Right lobe of liver (tissue), 6 donors: ENCODE measurements at places on chromosomes 3 and 15.

DNA sequence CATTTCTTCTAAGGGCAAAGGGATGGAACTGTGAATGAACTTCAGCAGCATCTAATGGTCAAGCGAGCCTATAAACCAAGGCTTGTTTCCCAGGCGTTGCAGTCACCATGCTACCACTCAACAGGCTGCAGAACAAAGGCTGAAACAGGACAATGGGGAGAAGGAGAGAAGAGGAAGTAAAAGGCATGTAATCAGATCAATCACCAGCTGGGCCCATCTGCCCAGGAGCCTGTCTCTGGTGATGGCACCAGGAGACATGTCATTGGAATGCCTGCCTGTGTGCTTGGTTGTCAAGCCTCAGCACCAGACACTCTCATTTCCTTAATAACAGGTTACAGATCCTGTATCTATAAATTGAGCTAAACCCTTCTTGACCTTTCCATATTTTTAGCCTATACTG, 81.7 kb upstream of the UMPS start:
- no peak for DNase-seq

DNA sequence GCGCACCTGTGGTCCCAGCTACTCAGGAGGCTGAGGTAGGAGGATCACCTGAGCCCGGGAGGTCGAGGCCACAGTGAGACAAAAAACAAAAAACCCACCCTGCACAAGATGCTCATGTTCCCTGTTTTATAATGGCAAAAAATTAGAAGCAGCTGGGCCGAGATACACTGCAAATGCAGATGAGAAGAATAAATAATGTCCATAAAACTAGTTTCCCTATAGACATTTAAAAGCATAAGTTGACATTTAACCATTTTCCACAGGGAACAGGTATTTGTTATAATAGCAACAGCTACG, 537 bp upstream of the SCAP start:
- no peak for DNase-seq

DNA sequence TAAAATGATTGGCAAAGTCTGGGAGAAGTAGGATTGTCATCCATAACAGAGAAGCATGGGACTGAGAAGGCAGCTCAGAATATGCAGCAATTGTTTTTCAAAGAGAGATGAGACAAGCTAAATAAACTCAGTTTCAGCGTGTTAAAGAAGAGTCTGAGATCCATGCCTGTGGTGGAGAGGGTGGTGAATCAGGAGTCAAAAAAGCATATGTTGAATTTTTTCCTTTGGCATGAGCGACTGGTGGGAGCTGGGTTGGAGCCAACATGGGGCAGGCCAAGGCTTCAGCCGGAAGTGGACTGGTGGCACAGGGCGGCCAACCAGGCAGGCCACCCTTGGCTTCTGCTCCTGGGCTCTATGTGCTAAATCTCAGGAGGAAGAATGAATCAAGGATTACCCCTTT, 102.0 kb downstream of the SST start:
- DNase-seq = no peak

DNA sequence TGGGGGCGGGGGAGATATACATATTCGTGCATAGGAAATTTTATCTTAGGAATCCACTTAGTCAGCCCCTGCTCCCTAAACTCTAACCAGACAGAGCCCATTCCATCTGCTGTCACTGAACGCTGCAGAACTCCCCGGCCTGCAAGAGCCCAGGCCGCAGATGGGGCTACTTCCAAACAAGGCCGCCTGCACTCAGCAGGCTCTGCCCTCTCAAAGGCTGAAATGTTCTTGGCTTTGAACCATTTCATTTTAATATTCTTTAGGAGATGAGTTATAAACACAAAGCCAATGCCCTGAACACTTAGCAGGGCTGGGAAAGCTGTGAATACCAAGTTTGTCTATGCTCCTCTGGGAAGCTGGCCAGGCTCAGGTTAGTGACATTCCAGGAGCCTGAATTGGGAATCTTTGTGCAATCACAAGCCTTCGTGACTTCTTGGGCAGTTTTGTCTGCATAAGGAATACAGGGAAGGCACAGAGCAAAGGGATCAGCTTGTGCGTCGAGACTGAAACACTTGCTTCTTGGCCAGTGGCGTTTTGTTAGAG, 65.0 kb downstream of the SYNM start:
- no peak for DNase-seq

GRCh38 chr15:33581032-33581431, 270.3 kb downstream of the RYR3 start:
- DNase-seq = no peak

- DNase-seq = no peak
Observed at GRCh38 chr3:171874251-171874681, 31.1 kb downstream of the TMEM212 start.

DNA sequence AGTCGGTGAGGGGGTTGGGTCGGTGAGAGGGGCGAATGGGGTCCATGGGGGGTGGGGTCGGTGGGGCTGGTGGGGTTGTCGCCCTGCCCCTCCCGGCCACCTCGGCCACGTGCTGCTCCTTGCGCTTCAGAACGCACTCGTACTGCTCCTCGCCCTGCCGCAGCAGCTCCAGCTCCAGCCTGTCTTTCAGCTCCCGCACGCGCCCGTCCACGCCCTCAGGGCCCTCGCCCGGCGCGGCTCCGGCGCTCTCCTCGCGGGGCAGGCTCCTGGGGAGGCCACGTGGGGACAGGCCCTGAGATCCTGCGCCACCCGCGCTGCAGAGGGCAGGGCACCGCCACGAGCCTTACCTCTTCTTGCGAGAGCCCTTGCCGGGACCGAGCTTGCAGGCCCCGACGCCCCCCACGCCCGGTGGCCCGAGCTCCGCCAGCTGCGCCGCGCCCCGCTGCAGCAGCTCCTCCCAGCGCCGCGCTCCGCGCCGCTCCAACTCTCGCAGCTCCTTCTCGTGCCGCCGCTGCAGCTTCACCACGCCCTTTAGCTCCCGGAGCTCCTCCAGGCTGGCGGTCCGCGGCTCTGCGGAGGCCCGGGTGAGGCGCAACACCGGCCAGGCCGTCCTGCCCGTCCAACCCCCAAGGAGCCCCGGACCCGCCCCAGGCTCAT, 8.2 kb upstream of the ANKRD63 start:
- no peak for DNase-seq

DNA sequence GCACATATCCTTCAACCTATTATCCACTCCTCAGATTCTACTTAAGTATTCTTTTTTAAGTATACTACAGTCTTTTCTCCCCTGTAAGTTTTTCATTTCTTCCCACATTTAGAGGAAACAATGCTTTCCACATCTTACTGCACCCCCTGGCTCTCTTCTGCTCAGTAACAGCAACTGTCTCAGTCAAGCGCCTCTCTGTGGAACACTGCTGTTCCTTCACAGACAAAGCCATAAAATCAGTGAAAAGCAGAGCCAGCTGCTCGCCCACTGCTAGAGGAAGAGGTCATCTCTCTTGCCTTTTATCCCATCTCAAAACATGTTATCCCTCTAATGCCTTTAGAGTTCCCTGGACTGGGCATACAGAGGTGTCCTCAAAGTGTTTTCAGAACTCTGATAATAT, 24.8 kb downstream of the SERP1 start:
- DNase-seq = no peak

DNA sequence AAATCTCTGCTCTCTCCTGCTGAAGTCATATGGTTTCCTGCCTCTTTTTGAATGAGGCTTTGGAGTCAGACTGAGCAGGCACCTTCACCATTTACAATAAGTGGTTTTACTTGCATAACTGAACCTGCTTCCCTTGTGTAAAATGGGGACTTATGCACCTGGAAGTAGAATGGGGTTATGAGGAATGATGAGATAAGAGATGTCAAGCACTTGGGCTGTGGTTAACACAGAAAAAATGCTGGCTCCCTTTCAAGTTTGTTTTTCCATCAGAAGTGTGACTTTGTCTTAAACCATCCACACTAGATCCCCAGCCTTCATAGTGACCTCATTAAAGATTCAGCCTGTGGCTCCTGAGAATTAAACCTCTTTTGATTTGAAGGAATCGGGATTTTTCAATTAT, 5.2 kb downstream of the EXOSC7 start:
- no peak for DNase-seq

DNA sequence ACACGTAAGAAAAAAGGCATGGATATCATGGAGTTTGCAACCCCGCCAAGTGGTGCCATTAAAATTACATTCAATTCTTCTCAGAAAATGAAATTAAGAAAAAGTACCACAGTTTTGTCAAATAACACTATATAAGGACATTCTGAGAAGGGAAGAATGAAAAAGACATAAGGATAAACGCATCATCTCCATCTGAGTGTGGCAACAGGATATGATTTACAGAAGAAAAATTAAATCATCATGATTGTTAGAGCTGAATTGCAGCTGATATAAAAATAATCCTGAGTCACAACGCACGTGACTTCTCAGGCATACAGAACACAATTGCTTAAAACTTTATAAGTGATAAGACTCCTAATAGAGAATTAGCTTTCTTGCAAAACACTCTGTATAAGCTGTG, 133.8 kb downstream of the GREM1 start:
- DNase-seq = no peak

GRCh38 chr3:21704796-21705195, 46.2 kb downstream of the ZNF385D start:
- DNase-seq = no peak

GRCh38 chr3:100810671-100811070, 101.4 kb downstream of the TFG start:
- no peak for DNase-seq

DNA sequence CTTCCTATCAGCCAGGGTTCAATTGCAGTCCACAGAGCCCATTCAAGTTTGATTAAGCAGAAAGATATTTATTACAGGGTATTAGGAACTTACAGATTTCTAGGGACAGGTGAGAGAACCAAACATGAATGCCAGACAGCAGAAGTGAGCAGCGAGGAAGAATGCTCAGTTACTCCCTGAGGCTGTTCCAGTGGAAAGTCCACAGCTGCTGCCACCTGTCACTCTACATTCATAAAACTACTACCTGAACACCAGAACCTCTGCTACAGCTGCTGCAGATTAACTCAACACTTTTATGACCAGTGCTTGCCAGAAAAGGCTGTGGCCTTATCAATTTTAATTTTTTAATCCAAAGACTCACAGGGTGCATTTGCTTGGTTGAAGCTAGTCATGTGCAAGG, 325.4 kb upstream of the ONECUT1 start:
- no peak for DNase-seq

GRCh38 chr15:90619939-90620338, 90.2 kb downstream of the CRTC3 start:
- DNase-seq = no peak

- no peak for DNase-seq
Observed at GRCh38 chr3:33789183-33789954, 9.1 kb upstream of the PDCD6IP start.

DNA sequence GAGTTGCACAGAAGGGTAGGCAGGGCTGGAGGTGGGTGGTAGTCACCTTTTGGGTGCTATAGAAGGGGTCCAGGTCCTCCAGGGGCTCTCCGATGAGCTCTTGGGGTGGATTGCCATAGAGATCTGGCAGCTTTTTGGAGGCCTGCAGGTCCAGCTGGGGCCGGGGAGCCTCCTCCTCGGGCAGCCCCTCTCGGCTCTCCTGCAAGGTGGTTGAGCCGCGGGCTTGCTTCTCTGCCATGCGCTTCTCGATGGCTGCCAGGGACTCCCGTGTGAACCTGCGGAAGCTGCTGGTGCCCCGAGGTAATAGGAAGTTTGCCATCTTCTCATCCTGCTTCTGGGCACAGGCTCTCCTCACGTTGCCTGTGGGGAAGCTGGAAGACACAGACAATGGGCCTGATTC, 16.5 kb downstream of the SCN5A start:
- no peak for DNase-seq

- no peak for DNase-seq
Observed at GRCh38 chr3:156230278-156230900, 110.0 kb downstream of the KCNAB1 start.

DNA sequence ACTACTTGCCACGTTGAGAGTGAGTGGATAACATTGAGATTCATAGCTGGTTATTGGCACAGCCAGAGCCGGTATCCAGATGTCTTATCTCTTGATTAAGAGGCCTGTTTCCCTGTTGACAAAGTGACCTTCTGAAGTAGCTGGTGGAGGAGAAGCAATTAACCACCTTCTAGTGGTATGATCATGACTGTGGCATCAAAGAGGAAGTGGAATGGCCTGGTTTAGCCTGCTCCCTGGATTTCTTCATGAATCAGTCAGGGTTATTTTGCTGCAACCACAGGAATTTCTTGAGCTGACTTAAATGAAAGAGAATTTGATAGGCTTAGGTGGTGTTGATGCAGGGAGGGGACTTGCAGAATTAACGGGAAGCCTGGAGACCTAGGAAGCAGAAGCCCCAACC, 398.3 kb downstream of the MFSD1 start:
- no peak for DNase-seq

- no peak for DNase-seq
Observed at GRCh38 chr15:98997312-98997711, 10.3 kb downstream of the PGPEP1L start.

GRCh38 chr3:62815981-62816380, 59.2 kb downstream of the CADPS start:
- no peak for DNase-seq

- no peak for DNase-seq
Observed at GRCh38 chr3:33202711-33203457, 15.7 kb downstream of the SUSD5 start.

DNA sequence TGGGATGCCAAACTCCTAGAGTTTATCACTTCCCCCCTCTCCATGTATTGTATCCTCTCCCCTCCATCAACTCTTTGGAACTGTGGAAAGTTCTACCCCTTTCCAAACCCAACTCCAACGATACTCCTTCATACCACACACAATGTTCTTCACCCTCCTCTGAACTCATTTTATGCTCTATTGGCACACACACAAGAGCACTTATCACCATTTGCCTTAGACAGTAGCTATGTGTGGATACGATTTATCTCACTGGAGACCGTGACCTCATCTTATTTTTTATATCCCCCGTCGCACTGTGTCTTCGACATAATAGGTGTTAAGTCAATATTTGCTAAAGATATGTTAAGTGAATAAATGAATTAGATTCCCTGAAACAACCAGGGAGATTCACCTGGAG, 316.5 kb upstream of the PROK2 start:
- no peak for DNase-seq

GRCh38 chr3:28171962-28172361, 69.5 kb upstream of the CMC1 start:
- DNase-seq = no peak

- DNase-seq = no peak
Observed at GRCh38 chr3:183692436-183692835, 5.2 kb upstream of the YEATS2 start.
